ENCODE measurements at places on chromosomes 6 and 20.

GRCh38 chr20:63625771-63626423, 1.0 kb downstream of the GMEB2 start:
- DNase-seq: peak; percentile 41

GRCh38 chr20:63628246-63628975, 1.5 kb upstream of the GMEB2 start:
- peak; percentile 84 for DNase-seq

- no peak for DNase-seq
These were observed 347.7 kb downstream of the PRKN start for GRCh38 chr6:162379757-162380409.

- no peak for DNase-seq
These were observed 19.0 kb upstream of the ASIP start for GRCh38 chr20:34222208-34222607.

DNA sequence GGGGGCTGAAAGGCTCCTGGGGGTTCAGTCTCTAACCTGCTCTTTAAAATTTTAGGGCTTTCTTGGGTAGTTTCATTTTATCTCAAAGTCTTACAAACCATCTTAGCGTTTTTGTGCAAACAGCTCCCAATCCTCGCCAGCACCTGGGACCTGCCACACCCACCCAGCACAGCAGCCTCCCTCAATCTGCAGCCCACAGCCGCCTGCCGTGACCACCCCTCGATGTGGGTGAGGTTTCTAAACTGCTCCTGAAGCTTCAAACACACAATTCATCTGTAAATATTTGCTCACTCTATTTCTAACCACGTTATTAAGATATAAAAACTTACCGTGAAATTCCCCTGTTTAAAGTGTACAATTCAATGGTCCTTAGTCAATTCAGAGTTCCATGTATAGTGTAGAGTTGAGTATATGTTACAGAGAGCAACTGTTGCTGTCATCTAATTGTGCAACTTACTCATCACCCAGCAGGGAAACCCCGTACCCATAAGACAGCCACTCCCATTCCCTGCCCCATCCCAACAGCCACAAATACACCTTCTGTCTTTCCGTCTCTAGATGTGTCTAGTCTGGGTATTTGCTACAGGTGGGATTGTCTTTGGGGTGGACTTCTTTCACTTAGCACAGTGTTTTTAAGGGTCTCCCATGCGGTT, 381.0 kb downstream of the TAF4 start:
- DNase-seq: peak; percentile 58

DNA sequence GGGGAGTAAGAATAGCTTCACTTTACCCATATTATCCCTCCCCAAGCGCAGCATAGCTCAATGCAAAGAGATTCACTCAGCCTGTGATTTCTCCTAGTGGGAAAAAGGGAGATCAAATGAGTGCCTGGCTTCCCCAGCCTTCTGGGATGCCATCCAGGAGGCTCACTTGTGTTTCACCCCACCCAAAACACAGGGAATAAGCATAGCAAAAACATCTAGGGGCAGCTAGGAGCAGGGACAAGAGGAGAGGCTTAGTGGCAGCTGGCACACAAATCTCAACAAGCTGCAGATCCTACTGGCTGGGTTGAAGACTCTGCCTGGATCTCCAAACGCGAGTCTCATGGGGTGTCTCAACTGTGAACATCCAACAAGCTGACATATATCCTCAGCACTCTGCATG, 715.8 kb downstream of the RNF144B start:
- no peak for DNase-seq

GRCh38 chr20:19928328-19929011, 88.7 kb upstream of the NAA20 start:
- DNase-seq: no peak

GRCh38 chr6:13355043-13355945, 27.0 kb upstream of the TBC1D7 start:
- DNase-seq: no peak

DNA sequence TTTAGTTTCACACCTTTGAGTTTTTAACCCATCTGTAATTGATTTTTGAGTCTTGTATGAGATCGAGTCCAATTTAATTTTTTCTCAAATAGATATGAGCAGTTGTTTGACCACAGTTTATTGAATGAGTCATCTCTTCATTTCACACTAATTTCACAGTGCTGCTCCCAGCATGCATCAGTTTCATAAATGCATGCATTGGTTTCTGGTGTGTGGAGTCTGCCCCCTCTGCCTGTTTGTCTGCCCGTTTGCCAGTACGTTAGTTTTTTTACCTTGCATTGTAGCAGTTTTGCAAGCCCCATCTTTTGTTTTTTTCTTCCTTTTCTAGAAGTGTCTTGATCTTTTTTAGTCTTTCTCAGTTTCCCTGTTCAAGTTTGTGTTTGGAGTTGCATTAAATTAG, 11.9 kb downstream of the SLX4IP start:
- no peak for DNase-seq

- no peak for DNase-seq
These were observed 35.7 kb upstream of the GABRR1 start for GRCh38 chr6:89252907-89253306.

- DNase-seq: no peak
These were observed 394.6 kb upstream of the JARID2 start for GRCh38 chr6:14851281-14851680.

DNA sequence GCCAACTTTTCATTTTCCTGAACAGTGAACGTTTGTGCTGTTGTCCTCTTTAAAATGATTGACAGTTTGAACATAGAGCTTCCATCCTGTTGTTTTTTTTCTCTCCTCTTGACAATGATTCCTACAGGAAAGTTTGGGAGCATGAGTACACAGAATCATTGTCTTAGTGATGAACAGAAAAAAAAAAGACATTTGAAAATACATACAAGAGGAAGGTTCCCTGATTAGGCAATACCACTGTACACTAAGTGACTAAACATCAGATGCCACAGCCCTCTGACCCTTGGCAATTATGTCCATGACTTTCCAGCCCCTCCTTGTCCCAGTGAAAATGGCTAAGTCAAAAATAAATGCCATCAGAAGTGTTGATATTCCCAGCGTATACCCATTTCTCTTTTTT, 71.5 kb downstream of the RTN4IP1 start:
- DNase-seq: no peak
